ENCODE measurements at places on chromosomes 2 and 18. TPM values are rescaled to one million over a fixed set of nuclear protein-coding genes. Genes with fewer than 3 reads are reported as not detected.

Gene DTNA
- total RNA-seq, result 10.7 TPM

Gene MAP4K4
- 23.6 TPM for total RNA-seq

Gene TUBB8B
- total RNA-seq, result 1.0 TPM

Gene IRS1
- 40.6 TPM for total RNA-seq

Gene PLEKHH2
- 25.2 TPM for total RNA-seq

Gene ADCYAP1
- total RNA-seq, result 2.7 TPM

Gene AP1S3
- total RNA-seq, result 7.7 TPM

Gene RNF103
- 40.8 TPM for total RNA-seq

Gene ICOS
- not detected for total RNA-seq

Gene TMEM163
- 0.55 TPM for total RNA-seq

Gene CCBE1
- total RNA-seq, result 2.0 TPM

All from prostate gland (tissue), 2 donors.